HCT116 (cell line): ENCODE measurements at places on chromosomes 11 and 22.

DNA sequence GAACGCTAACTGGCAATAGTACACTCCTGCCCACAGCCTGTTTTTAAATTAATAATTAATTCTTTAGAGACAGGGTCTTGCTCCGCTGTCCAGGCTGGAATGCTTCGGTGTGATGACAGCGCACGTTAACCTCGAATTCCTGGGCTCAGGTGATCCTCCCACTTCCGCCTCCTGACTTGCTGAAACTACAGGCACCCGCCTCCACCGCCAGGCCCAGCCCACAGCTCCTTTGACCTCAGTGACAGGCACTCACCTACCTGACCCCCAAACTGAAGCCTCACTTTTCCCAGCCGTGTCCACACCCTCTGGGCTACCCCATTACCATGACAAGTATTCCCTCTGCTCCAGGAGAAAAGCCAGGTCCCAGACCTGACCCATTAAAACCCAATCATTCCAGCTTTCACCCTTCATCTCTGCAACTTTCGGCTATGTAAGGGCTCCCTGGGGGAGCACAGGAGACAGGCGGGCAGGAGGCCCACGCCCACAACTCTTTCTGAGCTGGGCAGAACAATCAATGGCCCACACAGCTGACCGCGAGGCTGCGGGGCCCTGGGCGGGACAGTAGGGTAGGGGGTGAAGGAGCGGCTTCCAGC, 730 bp downstream of the LMNTD2 start:
- peak; percentile 44 for DNase-seq

GRCh38 chr11:13475091-13475490, 12.1 kb upstream of the BTBD10 start:
- DNase-seq: no peak

GRCh38 chr11:80627364-80627763, 1186.5 kb upstream of the TENM4 start:
- DNase-seq: no peak

GRCh38 chr11:69912911-69913451, 93.8 kb upstream of the FGF3 start:
- no peak for DNase-seq

DNA sequence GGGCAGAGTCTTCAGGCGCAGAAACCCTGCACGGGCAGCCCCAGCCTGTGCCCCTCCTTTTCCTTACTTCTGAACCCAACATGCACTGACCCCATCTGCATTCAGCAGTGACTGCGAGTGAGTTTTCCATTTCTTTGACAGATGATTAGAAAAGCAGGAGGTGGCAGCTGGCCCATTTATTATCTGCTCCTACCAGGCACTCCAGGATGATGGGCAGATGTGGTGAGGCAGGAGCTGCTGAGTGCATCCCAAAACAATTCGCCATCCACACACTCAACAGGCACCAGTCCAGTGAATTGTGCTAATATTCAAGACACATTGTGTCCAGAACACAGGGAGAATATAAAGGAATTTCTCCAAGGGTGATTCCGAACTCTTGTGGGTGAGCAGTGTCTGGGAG, 208.5 kb downstream of the TENM4 start:
- no peak for DNase-seq

- DNase-seq: no peak
Observed at GRCh38 chr11:75465701-75466531, 32.9 kb upstream of the KLHL35 start.

DNA sequence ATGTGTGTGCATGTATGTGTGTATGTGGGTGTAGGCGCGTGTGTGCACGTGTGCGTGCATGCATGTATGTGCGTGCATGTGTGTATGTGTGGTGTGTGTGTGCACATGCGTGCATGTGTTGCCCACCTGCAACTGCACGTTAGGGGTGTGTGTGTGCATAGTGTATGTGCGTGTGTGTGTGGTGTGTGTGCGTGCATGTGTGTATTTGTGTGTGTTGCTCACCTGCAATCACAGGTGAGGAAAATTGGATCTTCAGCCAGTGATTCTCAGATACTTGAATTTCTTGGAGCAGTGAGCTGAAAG, 54.3 kb downstream of the ST14 start:
- DNase-seq: no peak

DNA sequence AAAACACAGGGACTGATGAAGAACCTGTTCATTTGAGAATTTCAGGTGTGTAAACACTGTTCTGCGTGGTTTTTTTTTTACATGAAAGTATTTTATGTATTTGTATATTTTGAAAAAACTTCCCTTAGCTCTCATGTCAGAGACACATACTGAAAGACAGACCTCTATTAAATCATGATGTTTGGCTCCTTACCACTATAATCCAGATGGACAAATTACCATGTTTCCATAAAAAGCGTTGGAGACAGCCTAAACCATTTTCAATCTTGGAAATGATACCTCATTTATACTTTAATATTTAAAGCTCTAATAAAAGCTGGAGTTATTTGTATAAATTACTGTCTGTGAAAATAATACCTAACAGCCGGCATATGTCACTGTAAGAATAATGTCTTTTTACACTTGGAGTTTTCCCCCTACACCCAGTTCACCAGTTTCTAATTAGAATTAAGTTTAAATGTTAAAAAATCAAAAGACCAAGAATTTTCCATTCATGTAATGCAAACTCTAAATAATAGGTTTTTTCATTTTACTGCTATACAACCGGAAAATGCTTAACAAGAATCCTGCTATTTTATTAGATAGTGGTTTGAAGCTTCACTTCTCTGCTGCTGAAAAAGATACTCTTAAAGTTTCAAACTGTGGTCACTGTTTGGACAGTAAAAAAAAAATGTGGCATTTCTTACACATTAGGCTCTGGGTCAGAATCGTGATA, 30.8 kb downstream of the APLP2 start:
- no peak for DNase-seq

GRCh38 chr11:34300026-34300925, 57.5 kb downstream of the ABTB2 start:
- DNase-seq: no peak

- no peak for DNase-seq
Observed at GRCh38 chr11:596374-596773, 19.4 kb downstream of the IRF7 start.
